ENCODE measurements at places on chromosomes 3 and 15.

- DNase-seq = no peak
These were observed 45.4 kb downstream of the ST6GAL1 start for GRCh38 chr3:186975726-186976125.

DNA sequence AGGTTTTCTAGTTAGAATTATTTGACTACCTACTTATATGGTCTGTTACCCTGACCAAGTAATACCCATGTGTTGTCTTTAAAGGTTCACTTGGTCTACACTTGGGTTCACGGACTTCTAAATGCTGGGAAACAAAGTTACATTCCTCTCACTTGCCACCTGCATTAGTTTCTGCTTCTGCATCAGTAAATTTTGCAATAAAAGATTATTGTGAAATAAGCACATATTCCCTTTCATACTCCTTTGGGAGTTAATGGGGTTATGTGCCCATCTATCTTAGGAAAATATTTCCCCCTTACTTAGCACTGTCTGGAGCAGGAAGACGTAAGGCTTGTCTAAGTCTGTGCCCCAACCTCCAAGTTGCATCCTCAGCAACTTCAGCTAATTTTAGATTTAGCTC, 160.7 kb downstream of the FRMD5 start:
- no peak for DNase-seq

DNA sequence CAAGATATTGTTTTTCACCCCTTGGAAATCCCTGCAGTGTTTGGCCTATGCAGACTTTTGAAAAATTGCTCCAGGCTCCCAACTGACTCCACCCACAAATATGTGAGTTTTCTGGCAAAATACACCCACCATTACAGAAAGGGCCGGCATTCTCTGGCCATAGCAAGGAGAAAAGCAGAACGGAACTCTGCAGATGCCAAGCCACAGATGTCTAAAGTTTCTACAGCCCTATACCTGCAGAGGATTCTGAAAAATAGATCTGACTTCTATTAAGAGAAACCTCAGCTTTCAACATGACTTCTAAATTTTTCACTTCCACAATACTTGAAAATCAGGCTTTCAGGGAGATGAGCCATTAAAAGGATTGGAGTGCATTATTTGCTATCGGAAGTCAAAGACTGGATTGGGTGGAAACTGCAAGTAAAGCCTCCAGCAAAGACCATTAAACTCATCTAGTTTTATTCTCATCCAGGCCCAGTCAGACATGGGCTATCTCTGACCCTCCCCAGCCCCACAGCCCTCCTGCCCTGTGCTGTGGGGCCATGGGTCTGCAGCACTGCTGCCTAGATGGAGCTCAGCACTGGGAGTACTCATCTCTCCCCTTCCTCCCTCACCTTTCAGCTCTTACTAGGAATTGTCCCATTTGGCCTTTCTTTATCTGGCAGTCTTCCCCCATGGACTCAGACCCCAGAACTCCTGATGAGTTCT, 243.1 kb upstream of the GOLGA6L4 start:
- no peak for DNase-seq

DNA sequence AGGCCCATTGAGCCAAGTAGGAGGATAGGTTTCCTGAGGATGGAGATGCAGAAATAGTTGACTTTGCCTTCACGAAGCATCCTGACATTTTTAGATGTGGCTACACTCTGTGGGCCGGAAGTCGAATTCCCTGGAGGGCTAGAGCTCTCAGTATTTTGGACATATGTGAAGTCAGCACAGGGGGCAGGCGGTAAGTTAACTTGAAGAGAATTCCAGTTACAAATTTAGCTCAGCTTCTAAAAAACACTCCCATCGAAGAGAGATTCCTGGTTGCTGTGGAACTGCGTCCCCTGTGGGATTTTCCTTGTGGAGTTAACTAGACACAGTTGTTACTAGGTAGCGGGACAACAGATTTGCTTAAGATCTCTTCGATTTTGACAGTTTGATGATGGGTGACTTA, 161.9 kb upstream of the RGMA start:
- no peak for DNase-seq

- no peak for DNase-seq
These were observed 27.9 kb downstream of the FBN1 start for GRCh38 chr15:48617619-48618018.

DNA sequence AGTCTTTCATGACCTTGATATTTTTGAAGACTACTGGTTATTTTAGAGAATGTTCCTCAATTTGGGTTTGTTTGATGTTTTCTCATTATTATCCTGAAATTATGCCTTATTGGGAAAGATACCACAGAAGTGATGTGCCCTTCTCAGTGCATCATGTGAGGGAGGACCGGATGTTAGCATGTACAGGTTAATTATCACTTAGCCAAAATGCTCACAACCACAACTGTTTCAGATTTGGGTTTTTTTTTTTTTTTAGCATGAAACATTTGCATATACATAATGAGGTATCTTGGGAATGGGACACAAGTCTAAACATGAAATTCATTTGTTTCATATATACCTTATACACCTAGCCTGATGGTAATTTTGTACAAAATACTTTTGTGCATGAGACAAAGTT, 59.8 kb downstream of the PIK3R4 start:
- DNase-seq = no peak

GRCh38 chr3:40617084-40617483, 92.3 kb downstream of the ZNF621 start:
- DNase-seq = no peak

- no peak for DNase-seq
These were observed 792.3 kb downstream of the DIPK2A start for GRCh38 chr3:144763878-144764454.

DNA sequence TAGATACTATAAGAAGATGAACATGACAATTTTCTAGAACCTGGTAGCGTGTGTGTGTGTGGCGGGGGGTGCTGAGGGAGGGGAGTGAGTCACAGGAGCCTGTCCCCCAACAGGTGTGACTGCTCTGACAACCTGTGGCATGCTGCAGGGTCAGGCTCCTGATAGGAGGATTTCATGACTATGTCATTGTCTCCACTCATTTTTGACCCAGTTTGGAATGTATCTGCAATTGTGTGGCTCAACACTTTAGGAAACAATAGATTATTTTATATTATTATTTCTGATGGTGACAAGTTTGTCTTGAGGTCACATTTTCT, 9.3 kb upstream of the VILL start:
- DNase-seq = no peak

DNA sequence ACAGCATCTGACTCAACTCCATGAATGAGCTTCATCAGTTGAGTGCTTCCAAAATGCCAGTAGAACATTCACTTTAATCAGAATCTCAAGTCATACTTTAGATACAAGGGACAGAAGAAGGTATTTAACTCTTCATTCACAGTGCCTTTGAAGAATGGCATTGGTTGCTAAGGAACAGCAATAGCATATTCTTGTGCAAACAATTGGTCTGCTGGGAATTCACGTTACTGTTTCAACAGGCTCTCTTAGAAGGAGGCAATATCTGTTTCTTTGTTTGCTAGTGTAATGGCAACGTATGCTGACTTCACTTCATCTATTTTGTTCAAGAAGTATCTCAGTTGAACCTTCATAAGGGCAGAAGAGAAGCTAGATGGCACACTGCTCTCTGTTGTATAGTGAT, 113.9 kb downstream of the TMEM108 start:
- no peak for DNase-seq

- no peak for DNase-seq
These were observed 5.4 kb downstream of the MAPKBP1 start for GRCh38 chr15:41779662-41780157.

GRCh38 chr3:144343777-144344176, 372.2 kb downstream of the DIPK2A start:
- no peak for DNase-seq

DNA sequence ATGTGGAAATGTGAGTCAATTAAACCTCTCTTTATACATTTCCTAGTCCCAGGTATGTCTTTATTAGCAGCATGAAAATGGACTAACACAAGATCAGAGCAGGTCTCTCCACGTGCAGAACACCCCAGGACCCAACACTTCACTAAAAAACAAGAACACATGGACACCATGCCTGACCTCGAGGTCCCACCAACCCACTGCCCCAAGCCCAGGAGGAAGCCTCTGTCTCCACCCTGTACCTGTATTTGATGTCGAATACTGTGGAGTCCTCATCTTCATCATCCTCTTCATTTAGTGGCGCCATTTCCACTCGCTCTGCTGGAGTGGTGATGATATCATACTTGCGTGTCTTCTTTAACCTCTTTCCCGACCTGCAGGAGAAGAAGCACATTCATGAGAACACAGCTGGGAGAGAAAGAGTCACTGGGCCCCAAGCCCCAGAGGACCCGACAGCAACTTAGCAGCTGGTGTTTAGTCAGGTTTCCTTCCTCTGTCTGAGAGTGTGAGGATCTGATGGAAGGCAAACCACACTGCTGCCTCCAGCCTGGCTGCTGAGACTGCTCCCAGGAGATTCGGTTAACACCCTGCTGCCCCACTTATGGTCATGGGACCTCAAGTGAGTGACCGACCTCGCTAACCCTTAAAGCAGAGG, 25.5 kb downstream of the FAM174B start:
- no peak for DNase-seq

DNA sequence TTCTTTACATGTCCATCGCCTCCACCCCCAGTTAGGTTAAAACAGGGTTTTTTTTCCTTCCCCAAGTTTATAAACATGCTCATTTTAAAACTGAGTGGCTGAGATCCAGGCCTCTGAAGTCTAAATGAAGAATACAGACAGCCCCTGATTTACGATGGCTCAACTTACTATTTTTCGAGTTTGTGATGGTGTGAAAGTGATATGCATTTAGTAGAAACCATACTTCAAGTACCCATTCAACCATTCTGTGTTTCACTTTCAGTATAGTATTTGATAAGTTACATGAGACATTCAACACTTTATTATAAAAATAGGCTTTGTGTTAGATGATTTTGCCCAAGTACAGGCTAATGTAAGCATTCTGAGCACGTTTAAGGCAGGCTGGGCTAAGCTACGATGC, 30.5 kb upstream of the GNB5 start:
- DNase-seq = no peak

DNA sequence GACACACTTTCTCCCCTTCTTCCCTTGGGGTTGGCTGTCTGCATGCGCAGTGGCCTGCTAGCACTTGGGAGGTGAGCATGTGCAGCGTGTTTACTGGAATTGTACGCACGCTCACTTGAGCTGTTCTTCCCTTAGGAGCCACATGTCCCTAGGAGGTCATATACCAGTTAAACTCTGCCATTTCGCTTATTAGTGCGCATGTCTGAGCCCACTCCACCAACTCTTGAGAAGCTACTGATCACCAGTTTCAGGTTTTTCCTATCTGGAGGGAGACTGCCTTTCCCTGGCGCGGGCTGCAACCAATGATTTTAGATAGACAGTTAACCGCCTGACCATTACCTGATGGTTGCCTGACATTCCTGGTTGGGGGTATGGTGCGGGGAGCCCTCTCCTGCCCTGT, 47.6 kb upstream of the SPPL2A start:
- no peak for DNase-seq

DNA sequence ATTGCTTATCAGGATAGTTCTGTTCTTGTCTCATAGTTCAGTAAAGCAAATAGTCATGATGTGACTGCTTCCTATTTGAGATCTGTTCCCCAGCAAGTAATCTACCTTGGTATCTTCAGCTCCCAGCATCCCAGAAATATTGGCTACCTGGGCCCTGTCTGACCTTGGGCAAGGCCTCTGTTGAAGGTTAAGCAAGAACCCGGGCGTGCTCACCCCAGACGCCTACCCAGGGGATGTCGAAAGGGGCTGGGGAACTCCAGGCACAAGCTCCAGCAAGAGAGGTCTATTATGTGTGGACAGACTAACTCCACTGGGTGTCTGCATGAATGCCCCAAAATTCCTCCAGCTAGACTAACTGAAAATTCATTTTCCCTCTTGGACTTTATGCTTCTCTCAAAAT, 37.3 kb upstream of the IGF1R start:
- DNase-seq = no peak

DNA sequence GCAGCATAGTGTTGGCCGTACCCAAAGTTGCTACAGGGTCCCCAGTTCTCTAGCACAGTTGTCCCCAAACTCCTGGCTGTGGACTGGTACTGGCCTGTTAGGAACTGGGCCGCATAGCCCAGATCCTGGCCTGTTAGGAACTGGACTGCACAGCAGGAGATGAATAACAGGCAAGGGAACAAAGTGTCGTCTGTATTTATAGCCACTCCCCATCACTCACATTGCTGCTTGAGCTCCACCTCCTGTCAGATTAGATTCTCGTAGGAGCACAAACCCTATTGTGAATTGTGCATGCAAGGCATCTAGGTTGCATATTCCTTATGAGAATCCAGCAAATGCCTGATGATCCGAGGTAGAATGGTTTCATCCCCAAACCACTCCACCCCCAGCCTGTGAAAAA, 604.0 kb upstream of the LMCD1 start:
- no peak for DNase-seq

DNA sequence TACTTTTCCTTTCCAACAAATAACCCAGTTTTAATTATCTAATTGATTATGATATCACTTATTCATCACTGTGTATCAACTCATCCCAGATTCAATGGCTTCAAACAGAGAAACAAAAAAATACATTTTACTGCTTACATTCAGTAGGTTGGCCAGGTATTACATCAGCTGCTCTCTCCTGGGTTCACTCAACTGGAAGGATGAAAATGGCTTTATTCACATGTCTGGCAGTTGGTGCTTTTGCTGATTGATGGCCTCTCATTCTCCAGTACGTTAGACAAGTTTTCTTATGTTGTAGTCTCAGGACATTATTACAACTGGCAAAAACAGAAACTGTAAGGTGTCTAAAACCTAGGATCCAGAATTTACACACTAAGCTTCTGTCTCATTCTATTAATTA, 811.0 kb upstream of the ALCAM start:
- DNase-seq = no peak

- DNase-seq = no peak
These were observed 19.5 kb upstream of the TIMP4 start for GRCh38 chr3:12178091-12178820.

DNA sequence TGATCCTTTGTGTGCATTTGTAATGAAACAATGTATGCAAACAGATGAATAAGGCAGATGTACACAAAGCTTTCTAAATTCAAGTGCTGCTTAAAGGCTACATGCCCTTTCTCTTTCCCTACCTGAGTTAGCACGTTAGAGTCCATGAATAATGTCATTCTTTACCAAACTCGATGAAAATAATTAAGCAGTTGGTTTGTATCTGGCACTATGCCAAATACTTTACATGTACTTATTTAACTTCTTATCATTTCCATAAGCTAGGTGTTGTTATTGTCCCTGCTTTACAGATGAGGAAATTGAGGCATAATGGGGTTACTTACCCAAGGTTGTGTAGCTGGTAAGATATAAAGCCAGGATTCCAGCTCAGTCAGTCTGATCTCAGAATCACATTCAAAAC, 2.4 kb downstream of the GPR171 start:
- DNase-seq = no peak

GRCh38 chr3:120858521-120858920, 49.5 kb upstream of the STXBP5L start:
- no peak for DNase-seq

Measured in stimulated activated CD8-positive, alpha-beta memory T cell treated with anti-CD3 and anti-CD28 coated beads, Interleukin-15, amount 100 ng/mL, for 24 hours (primary cell).